Fibroblast of skin of left biceps (primary cell): ENCODE measurements at places on chromosomes 5 and 9.

- peak; percentile 82 for DNase-seq
Measured at GRCh38 chr9:85212887-85213286, 528.9 kb downstream of the AGTPBP1 start.

GRCh38 chr9:136119061-136119882 is 597 bp upstream of the TMEM250 start:
- no peak for DNase-seq

DNA sequence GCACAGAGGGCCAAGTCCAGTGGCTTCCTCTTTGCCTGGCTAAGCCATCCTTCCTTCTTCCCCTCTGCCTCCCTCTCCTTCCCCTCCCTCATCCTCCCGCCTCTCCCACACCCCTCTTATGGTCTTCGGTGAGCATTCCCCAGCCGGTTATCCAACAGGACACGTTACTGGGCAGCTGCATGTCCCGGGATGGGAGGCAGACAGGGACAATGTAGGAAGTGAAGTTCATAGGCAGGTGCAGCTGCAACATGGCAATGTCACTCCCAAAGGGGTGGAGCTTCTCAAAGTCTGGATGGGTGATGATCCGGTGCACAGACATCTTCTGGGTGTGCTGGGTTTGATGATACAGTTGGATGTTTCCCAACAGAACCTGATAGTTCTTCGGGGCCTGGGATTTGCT is 71.4 kb upstream of the SPTLC1 start:
- no peak for DNase-seq

GRCh38 chr9:92297611-92298010 is 4.1 kb upstream of the IARS1 start:
- no peak for DNase-seq

DNA sequence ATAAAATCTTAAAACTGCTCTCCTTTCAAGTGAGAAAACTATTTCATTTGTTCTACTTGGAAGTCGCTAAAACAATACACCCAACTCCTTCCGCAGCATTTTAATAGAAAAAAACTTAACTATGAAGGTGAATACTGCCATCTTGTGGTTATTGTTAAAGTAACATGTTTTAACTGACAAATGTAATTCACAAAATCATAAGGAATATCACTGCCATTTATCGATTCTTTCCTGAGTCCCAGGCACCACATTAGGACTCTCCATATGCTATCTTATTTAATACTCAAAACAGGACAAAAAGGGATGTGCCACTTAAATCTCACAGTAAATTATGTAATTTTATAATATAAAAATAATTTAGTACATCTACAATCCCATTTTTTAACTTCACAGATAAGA is 130.5 kb upstream of the ITGA1 start:
- peak; percentile 12 for DNase-seq

DNA sequence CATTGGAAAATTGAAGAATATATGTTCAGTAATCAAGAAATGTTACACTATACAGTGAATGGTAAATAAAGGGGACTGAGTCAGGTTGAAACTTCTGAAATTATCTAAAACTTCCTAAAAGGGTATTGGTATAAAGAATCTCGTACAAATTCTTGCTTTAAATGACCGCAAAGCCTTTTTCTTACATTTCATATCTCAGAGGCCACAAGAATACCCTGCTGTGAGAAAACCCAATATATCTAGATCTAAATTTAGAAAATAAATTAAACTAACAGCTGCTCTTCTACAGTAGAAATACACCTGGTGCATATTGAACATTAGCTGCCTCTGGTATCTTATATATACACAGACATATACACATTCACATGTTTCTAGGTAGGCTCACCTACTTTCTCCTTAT is 221.7 kb downstream of the PCSK5 start:
- DNase-seq = no peak

- DNase-seq = no peak
Measured at GRCh38 chr9:75112789-75113188, 24.5 kb downstream of the OSTF1 start.

DNA sequence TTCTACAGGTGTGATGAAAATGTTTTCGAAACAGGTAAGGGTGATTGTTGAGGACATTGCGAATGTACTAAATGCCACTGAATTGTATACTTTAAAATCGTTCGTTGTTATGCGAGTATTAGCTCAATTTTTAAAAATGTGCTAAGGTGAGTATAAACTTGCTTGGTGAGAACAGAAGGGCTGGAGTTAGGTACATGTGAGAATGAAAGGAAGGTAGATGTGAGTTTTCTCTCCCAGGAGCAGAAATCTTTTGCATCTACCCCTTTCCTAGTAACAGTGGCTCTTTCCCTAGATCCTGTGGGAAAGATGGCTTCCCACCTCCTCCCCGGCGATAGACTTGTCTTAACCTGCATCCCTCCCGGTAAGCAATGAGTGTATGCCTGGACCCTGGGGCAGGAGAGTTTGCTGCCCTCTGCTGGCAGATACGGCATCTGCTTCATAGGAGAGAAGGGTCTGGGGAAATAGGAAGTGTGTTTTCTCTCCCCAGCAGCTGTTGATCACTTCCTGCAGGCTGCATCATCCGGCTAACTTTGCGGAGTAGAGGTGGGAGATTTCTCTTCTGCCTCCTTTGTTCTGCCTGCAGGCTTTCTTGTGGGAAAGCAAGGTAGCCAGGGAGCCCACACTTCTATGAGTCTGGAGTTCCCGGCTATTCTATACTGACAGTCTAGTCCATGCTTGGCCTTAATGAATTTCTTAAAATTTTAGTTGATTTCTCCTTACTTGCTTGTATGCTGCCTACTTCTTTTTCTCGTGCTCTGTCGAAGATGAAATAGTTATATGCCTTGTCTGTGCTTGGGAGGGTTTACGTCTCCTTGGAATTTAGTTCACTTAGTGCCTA is 373.3 kb upstream of the SEMA6A start:
- DNase-seq = peak; percentile 1

- no peak for DNase-seq
Measured at GRCh38 chr9:106557996-106558667, 304.8 kb upstream of the ZNF462 start.
